ENCODE measurements at places on chromosomes 7 and 10.
A peak's percentile ranks its signal among the peaks of the same experiment; 100 is the strongest.

DNA sequence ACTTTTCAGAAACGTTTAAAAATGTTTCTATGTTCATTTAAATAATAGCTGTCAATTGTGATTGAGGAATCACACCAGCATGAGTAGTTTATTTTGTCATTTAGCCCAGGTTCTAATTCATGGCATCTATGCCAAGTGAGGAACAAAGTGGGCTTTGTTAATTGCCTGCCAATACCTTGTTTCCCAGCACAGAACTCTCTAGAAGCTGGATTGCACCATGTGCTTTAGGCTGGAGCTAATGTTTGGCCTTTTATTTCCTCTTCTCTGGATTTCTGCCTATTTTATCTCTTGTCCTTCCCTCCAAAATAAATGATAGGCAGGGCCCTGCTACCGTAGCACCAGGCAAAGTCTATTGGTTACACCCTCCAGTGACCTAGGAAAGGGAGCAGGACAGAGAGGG, 109.9 kb upstream of the ITGB1 start:
- no peak for DNase-seq

DNA sequence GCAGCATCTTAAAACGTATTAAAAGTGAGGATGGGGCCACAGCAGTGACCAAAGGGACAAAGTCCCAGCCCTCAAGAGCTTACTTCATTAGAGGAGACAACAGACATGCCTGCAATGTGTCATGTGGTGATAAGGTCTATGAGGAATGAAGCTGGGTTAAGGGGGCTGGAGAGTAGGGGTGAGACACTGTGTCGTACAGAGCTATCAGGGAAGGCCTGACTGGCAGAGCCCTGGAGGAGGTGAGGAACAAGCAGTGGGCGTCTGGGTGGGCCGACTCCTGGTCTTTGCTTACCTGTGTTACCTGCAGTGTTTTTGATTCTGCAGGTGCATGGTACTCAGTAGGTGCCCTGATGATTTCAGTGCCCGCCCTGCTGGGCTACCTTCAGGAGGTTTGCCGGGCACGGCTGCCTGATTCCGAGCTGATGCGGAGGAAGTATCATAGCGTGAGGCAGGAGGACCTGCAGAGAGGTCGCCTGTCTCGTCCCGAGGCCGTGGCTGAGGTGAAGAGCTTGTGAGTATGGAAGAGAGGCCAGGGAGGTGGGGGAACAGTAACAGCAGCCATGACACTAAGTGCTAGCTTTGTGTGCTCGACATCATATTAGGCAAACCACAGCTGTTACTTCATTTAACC, 7.6 kb downstream of the ZFYVE27 start:
- no peak for DNase-seq

DNA sequence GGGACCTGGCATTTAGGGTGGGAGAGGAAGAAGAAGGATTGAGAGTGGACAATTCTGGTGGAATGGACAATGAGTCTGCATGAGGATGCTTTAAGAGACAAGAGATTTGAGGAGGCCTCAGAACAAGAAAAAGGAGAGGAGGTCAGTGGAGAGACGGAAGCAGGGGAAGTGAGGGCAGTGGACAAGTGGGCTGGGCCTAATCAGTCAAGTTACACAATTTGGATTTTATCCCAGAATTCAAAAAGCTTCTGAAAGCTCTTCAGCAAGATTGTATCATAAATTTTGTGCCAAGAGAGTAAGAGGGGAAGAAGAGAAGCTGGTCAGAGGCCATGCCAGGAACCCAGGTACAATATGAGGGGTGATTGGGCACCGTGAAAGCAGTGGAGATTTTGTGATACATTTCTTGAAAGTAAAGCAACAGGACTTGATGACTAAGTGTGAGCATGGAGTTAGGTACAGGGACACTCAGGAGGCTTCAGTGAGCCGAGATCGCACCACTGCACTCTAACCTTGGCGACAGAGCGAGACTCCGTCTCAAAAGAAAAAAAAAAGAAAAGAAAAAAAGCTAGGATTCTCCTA, 19.3 kb upstream of the TSPAN13 start:
- DNase-seq = no peak

DNA sequence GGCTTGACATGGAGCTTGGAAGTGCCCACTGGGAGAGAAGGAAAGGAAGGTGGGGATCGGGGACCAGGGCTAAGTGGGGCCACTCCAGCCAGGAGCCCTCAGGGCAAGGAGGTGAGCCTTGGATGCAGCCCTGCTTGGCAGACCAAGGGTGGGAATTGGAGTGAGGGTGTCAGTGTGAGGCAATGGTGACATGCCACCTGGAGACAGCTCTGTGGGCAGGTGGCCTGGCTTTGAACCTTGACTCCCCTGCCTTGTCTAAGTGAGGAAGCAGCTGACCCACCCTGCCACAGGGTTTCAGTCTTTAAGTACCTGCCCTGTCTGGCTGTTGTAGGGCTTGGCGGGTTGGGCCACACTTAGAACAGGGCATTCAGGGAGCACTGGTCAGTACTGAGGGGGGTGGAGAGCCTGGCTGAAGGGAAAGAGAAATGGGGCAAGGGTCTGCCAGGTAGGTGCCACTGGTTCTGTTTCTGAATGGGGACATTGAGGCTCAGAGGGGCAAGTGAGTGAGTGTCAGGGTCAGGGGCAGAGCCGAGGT, 4.8 kb downstream of the RAMP3 start:
- DNase-seq = no peak

GRCh38 chr7:3214090-3214413, 87.0 kb upstream of the SDK1 start:
- DNase-seq = no peak

DNA sequence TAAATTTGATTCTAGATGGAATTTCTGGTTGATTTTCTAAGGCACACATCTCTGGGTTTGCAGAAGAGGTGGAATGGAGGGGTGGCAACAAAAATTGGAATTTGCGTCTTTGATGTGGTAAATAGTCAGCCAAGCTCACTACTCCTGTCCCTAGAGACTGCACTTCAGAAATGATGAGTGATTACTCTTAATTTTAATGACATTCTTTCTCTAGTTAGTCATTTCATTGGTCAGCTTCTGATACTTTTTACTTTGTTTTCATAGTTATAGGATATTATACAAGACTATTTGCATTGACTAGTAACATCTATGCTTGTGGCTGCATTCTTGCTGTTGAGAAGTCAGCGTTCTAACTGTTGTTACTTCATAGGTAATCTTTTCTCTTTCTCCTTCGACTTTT, 658.3 kb downstream of the SUGCT start:
- DNase-seq = peak; percentile 35

DNA sequence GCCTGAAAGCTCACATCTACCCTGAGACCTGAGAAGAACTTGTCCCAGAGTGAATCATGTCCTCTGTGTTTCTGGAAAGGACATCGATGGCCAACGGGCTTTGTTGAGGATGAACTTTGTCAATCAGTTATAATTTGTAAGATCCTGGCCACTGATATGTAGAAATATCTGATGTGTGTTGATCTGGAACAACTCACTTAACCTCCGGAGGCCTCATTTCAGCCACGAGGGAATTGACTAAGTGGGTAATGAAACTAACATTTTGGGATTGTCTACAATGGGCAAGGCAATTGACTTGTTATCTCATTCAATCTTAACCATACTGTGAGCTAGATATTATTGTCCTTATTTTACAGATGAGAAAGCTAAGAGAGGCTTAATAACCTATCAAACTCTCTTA, 468.1 kb upstream of the NRP1 start:
- DNase-seq = no peak

GRCh38 chr10:32865170-32865569, 92.9 kb downstream of the ITGB1 start:
- no peak for DNase-seq

DNA sequence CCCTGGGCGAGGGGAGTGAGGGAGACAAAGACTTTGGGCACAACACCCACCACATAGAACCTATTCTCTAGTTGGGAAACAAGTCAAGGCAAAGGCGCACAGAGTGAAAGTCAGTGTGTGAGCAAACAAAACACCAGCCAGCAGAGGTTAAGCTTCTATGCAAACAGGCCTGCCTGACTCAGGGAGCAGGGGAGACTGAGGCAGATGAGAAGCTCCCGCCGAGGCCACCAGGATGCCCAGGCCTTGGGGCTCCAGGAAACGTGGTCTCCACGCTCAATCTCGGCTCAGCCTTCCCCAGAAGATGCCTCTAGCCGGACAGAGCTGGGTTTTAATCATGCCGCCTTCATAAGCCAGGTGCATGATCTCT, 74.1 kb upstream of the KCNMA1 start:
- no peak for DNase-seq

- no peak for DNase-seq
These were observed 114.1 kb upstream of the CARD11 start for GRCh38 chr7:3157566-3158287.

GRCh38 chr7:128448751-128449302, 6.9 kb upstream of the HILPDA start:
- no peak for DNase-seq

GRCh38 chr7:37759526-37759925, 76.0 kb downstream of the GPR141 start:
- DNase-seq = no peak

GRCh38 chr10:14048930-14049613, 281.7 kb downstream of the FRMD4A start:
- DNase-seq = no peak

- no peak for DNase-seq
These were observed 191.8 kb downstream of the TRIL start for GRCh38 chr7:28766359-28766758.

GRCh38 chr10:3231951-3232730, 59.6 kb upstream of the PITRM1 start:
- DNase-seq = peak; percentile 62

DNA sequence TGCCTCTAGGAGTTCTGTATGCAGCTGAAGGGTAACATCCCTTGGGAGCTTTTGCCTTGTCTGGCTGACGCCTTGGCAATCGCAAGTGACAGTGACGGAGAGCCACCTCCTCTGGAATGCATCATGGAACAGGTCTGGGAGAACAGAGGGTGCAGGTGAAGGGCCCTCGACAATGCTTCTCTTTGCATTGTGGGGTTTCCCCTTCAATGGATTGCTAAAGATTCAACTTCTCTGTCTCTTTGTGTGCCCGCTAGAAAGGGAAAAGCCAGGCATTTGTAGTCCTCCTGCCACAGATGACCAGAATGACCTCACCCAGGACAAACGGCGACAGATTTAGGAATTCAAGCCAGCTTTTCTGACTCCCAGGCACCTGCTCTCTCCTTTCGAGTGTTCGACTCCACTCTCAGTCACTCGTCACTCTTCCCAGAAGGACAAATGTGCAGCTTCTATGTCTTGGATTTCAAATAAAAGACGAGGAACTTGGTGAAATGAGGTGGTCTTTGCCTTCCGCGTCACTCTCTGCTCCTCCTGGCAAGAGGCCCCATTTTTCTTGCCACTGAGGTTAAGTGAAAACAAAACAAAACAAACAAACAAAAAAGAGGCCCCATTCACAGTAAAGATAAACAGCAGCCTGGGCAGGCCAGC, 26.1 kb downstream of the IL2RA start:
- DNase-seq = no peak

- DNase-seq = no peak
These were observed 101.1 kb downstream of the WDFY4 start for GRCh38 chr10:48785796-48786195.

DNA sequence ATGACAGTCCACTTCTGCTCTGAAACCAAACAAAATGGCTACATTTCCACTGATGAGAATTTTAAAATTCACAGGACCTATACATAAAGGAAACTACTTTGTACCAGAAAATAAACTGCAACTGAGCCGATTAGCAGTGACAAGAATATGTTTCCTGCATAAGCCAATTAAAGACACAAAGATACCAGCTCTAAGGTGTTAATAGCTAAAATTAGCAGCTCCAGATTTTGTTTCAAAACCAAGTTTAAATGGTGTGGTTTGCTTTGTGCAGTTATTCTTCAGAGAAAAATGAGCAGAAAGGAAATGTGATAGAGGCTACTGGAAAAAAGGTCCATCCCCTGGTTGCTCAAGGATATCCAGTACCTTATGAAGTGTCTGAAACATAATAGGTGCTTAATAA, 123.2 kb downstream of the ANK3 start:
- no peak for DNase-seq

GRCh38 chr10:22832066-22832602, 95.7 kb upstream of the ARMC3 start:
- no peak for DNase-seq

DNA sequence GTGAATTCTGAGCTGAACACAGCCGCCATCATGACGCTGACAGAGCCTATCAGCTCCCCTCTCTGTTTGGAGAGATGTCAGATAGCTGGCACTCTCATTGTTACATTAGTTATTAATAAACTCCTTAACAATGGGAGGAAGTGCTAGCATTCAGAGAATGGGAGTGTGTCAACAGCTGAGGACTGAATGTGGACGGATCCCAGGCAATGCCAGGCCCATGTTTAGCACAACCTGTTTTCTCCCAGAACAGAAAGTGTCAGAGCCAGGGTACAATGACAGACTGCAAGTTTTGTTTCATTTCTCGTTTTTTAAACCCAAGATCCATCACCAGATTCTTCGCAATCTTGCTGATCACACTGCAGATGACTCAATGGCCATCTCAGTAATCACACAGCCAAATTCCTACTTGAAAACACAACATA, 99.6 kb downstream of the PRPF18 start:
- DNase-seq = no peak

DNA sequence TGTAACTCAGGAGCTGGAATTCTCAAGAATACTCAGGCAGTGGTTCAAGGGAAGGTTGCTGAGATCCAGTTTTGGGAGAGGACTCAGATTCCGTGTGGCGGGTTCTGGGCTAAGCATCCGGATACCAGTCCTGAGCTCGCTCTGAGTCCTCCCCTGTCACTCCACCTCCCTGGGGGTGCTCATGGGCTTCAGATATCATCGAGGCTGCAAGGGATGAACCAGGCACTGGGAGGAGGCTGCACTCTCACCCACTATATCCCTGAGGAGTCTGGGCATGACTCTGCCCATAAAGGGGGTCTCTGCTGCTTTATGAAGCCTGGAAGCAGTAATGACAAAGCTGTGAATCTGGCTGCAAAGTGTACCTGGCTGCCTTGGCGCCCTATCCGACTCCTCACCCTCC, 188.5 kb downstream of the TNS3 start:
- no peak for DNase-seq

DNA sequence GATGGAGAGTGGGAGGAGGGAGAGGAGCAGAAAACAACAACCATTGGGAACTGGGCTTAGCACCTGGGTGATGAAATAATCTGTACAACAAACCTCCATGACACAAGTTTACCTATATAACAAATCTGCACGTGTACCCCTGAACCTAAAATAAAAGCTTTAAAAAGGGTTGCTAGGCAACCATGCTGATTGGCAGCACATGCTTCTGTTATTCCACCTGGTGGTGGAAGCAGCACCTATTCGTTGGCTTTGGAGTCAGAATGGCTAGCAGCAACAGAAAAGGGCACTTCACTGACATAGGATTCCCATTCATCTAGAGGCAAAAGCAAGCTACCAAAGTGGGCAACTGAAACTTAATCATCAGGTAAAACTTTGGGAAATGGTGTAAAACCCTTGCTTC, 57.1 kb downstream of the RELN start:
- DNase-seq = no peak

DNA sequence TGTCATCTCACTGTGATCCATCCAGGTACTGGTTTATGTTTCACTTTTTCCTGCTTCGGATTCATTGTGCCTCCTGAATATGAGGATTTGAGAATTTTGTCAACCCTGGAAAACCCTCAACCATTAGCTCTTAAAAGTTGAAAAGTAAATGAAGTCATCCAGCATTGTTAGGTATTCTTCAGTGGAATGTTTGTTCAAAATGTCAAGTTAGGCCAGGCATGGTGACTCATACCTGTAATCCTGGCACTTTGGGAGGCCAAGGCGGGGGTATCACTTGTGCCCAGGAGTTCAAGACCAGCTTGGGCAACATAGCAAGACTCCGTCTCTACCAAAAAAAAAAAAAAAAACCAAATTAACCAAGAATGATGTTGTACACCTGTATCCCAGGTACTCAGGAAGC, 222.1 kb downstream of the NSUN6 start:
- no peak for DNase-seq

- peak; percentile 24 for DNase-seq
These were observed 56.7 kb downstream of the PIP4K2A start for GRCh38 chr10:22657566-22658225.

Measured in AG20443 (cell line).